ENCODE measurements at places on chromosomes 16 and 17.

DNA sequence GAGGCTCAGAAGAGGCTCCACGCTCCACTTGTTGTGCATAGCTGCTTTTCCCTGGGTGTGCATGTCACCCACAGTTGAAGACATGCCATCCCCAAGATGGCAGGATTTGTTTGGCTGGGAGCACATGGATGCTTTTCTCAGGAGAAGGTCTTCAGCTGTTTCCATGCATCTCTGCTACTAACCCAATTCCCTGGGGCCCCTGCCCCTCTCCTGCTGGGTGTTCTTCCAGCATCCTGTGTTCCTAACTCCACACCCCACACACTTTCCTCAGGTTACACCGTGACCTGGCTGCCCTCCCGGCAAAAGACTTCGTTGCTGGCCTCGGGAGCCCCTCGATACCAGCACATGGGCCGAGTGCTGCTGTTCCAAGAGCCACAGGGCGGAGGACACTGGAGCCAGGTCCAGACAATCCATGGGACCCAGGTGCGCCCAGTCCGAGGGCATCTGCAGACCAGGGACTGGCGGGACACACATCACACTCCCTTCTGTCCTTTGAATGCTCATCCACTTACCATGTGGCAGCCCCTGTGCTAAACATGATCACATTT, 21.5 kb downstream of the ITGAL start:
- no peak for DNase-seq

DNA sequence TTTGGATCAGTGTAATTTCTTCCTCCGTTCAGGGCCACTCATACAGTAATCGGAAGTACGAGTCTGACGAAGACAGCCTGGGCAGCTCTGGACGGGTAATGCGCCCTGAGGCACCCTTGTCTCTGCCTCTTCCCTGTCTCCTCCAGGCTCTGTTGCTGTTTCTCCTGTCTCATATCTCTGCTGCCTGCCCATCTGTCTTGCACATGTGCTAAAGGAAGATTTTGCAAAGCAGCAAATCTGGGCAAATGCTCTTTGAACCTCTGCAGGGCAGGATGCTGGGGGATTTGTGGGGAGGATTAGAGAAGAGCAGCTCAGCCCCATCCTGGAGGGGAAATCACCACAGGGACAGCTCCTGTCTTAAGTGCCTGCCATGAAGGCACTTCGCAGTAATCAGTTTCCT, 32.4 kb upstream of the POLR3E start:
- no peak for DNase-seq

DNA sequence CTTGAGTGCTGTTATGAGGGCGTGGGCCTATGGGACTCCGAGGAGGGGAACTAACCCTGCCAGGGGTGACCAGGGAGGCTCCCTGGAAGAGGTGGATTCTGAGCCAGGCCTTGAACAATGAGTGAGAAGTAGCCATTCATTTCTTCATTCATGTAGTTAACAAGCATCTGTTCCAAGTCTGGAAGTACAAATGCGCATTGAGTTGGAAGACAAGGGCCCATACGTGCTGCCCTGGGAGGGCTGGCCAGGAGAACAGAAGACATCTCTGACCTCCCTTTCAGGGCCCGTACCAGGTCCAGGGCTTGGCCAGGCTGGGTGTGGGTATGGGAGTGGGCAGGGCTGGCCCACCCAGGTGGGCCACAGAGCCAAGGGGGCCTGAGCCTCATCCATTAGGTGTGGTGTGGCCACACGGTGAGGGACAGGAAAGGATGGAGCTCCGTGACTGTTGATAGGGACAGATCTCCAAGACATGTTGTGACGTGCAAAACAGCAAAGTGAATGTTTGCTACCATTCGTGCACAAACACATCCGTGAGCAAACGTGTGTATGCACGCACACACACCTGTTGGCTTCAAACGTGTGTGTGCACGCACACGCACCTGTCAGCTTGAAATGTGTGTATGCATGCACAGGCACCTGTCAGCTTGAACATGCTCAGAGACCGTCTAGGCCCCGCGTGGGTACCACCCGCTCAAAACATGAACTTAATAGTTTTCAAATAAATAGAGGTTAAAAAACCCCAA, 46.8 kb downstream of the ZDHHC7 start:
- DNase-seq: no peak

DNA sequence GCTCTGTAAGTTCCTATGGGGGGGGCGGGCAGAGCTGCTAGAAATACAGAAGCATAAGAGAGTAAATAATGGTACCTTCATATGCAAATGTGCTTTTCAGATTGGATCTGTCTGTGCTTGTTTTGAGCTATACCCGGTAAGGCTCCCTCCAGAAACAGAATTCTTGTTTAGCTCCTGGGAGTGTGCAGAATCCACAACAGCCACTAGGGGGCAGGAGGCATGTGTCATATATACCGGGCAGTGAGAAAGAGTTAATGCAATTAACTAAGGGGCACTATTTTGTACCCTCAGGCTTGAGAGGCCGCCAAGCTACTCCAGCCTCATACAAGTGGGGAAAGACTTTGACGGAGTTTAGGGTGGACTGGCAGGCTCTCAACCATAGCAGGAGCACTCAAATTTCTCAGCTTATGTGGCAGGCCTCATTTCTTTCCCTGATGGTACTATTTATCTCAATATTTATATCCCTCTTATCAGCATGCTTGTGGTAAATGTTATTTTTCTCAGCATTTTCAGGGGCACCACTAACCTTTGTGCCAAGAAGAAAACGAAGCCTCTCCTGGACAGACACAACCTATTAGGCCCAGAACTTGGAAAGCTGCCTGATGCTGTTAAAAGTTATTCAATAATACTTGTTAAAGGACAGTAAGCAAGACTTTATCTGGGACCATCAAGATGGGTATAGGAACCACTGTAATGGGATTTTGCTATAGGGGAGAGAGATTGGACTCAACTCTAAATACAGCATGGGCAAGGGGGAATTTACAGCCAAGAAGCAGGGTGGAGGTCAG, 10.7 kb upstream of the CENPV start:
- DNase-seq: peak; percentile 61
